ENCODE measurements at places on chromosomes 13 and 19.

- DNase-seq, result no peak
These were observed 50.0 kb downstream of the TNFRSF19 start for GRCh38 chr13:23620211-23620610.

- no peak for DNase-seq
These were observed 2.1 kb upstream of the TEX29 start for GRCh38 chr13:111318386-111318785.

GRCh38 chr19:31340042-31341025, 8.9 kb downstream of the TSHZ3 start:
- DNase-seq, result no peak

DNA sequence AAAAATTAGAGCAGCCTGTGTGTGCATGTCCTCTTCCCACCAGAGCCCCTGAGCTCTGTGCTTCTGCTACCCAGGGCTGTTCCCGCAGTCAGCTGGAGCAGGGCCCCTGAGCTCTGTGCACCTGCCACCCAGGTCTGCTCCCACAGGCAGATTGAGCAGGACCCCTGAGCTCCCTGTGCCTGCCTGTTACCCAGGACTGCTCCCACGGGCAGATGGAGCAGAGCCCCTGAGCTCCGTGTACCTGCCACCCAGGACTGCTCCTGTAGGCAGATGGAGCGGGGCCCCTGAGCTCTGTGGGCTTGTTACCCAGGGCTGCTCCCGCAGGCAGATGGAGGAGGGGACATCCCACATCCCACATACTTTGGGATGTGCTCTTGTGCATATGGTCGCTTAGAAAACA, 186.8 kb upstream of the SOX1 start:
- no peak for DNase-seq

DNA sequence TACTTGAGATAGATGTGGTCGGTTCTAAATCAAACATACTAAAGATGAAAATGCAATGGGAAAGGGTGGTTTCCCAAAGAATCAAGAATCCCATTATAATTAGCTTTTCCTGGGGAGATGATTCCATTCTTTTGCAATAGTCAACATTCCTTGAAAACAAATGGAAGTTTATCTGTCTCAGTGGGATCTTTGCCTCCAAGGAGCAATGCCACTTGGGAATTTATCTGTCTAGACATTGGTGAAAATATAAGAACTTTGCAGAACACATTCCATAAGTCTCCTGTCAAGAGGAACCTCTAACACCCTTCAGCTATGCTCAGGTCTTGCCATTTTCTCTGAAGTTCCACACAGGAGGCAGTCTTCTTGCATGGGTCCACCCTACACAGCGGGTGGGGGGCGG, 152.5 kb downstream of the KCTD12 start:
- no peak for DNase-seq

DNA sequence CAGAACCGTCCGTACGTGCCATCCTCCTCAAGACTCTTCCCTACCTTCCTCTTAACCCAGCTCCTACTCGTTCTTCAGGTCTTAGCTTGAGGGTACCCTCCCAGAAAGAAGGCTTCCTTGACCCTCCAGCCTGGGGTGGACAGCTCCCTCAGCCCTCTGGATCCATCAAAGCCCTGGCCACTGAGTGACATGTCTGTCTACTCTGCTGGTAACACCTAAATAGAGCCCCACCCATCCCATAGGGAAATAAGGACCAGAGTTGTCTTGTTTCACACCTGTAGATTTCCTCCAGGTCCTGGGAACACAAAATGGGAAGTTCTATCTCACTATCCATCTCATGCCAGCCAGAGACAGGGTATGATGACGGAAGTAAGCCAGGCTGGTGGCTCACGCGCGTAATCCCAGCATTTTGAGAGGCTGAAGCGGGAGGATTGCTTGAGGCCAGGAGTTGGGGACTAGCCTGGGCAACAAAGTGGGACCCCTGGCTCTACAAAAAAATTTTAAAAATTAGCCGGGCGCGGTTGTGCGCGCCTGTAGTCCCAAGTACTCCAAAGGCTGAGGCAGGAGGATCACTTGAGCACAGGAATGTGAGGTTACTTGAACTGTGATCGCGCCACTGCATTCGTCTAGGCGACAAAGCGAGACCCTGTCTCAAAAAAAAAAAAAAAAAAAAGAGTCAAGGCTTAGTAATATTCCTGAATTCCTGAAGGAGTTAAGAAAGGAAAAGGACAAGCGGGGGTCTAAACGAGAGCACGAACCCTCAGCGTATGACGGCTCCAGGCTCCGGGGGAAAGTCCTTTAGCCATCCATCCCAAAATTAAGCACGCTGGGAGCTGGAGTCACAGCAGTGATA, 566 bp upstream of the CCDC97 start:
- no peak for DNase-seq

GRCh38 chr19:55283548-55284377, at the start of gene BRSK1:
Gene BRSK1 (plus strand): TSS chr19:55283997. CDS start chr19:55284443, 446 bp downstream.
- peak; percentile 44 for DNase-seq

DNA sequence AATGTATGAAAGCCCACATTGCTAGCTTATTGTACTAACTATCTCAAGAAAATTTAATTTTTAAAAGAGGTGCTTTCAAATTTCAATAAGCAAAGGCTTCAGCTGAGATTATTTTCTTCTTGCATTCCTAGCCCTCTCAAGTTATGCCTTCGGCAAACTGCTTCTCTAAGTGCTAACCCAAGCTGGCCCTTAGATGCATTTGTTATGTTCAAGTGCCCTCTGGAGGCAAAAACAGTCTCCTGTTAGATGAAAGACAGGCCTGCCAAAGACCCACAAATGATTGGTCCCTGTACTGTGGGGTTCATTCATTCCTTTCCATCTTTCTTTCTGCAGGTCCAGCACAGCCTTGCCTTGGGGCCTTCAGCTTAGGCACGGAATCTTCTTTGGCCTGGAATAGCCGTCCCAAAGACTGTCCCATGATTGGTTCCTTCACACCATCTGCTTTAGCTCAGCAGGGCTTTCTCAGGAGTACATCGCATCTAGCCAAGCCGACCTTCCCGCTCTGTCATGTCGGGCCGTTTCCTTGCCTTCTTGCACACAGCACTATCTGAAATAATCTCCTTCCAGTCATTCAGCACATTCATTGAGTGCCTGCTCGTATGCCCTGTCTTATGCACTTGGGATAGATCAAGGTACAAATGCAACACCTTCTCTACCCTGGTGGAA, 26.4 kb upstream of the TPTE2 start:
- DNase-seq, result peak; percentile 14

All from stimulated activated CD4-positive, alpha-beta T cell treated with anti-CD3 and anti-CD28 coated beads, Interleukin-1b, Interleukin-23, amount 100 ng/mL, for 48 hours (primary cell).